ENCODE measurements at places on chromosomes 16 and 17.

- DNase-seq, result no peak
Observed at GRCh38 chr16:19138601-19139000, 24.8 kb downstream of the ITPRIPL2 start.

GRCh38 chr16:72838586-72838910 lies 209.4 kb downstream of the ZFHX3 start:
- no peak for DNase-seq

- DNase-seq, result no peak
Observed at GRCh38 chr17:67649891-67650290, 67.8 kb upstream of the NOL11 start.

DNA sequence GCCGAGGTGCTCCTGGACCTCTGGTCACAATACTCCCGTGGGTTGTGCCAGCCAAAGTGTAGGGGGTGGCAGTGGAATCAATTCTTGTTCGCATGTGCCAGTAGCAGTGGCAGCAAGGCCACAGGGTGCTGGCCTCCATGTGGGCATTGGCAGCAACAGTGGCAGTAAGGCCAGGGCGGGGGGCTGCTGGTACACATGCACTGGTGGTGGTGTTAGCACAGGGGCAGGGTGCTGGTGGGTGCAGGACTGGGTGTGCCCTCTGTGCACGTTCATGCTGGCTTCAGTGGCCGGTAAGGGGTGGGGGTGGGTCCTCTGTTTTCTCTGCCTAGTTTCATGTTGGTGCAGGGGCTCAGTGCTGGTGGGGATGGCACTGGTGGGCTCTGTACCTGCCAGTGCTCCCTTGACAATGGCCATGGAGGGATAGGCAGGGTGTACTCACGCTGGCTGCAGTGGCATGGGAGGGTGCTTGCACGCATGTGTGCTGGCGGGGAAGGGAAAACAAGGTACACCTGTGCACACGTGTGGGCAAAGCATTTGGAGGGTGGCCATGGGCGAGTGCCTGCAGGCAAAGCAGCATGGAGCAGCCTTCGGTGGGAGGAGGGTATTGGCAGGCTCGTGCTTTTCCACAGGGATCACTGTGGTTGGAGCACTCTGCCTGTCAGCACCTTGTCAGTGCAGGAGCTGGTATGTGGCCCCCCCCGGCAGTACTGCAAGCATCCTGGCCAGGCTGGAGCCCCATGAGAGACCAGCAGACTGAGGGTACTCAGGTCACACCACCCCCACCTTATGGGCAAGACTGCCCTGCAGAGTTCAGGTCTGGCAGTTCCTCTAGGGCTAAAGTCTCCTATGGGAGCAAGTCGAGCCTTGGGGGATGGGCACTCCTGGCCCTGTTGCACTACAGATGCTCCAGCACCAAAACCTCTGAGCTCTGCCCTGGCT lies 35.8 kb downstream of the NF1 start:
- no peak for DNase-seq
